ENCODE measurements at places on chromosomes 1 and 21.

GRCh38 chr21:44574457-44575306, 1.2 kb downstream of the KRTAP10-4 start:
- DNase-seq = no peak

GRCh38 chr1:233113009-233113879, 162.8 kb downstream of the NTPCR start:
- peak; percentile 98 for DNase-seq

GRCh38 chr21:32198384-32198783, 80.5 kb downstream of the MIS18A start:
- DNase-seq = no peak

GRCh38 chr1:26723013-26723991, 27.5 kb downstream of the ARID1A start:
- DNase-seq = peak; percentile 70

DNA sequence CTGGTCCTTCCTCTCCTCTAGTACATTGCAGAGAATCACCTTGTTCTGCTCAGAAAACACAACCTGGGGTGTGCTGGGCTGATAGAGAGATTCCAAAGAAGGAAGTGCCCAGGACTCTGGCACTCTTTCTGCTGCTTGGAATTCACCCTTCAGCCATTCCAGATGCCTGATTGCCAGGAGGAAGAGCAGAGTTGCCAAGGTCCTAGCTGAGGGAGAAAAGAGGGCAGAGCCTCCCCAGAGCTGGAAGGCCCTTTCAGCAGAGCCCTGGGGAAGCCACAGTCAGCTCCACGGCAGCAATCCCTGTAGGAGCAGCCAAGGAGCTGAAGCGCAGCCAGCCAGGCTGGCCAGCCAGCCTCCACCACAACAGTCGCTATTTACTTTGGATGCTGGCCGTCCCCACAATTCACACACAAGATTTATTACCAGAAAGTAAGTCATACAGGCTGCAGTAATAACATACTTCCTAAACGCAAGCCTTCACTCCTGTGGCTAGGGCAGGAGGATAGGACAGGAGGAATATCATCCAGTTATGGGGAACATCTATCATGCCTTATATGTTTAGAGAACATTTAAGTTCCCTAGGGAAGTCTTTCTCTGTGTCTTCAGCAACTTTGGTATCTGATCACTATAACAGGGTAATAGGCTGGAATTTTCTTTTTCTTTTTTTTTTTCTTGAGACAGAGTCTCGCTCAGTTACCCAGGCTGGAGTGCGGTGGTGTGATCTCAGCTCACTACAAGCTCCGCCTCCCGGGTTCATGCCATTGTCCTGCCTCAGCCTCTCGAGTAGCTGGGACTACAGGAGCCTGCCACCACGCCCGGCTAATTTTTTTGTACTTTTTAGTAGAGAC, 36.6 kb upstream of the SLC44A3 start:
- no peak for DNase-seq

DNA sequence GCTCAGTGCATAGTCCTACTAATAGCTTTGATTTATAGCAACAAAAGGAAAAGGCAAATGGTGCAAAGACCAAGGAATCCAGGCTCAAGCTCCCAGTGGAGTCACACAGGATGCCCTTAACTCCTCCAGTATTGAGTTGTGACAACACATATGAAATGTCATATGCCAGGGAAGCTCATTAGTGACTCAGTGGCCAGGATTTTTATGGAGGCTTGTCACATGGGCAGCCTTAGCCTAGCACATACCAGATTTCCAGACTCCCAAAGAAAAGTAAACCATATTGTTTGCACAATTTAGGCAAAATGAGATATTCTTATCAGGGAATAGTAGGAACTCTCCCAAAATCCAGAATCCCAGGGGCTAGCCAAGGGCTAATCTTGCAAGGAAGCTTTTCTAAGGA, 129.2 kb downstream of the MAGI3 start:
- DNase-seq = no peak

GRCh38 chr1:208179961-208180409, 64.2 kb downstream of the PLXNA2 start:
- DNase-seq = no peak

DNA sequence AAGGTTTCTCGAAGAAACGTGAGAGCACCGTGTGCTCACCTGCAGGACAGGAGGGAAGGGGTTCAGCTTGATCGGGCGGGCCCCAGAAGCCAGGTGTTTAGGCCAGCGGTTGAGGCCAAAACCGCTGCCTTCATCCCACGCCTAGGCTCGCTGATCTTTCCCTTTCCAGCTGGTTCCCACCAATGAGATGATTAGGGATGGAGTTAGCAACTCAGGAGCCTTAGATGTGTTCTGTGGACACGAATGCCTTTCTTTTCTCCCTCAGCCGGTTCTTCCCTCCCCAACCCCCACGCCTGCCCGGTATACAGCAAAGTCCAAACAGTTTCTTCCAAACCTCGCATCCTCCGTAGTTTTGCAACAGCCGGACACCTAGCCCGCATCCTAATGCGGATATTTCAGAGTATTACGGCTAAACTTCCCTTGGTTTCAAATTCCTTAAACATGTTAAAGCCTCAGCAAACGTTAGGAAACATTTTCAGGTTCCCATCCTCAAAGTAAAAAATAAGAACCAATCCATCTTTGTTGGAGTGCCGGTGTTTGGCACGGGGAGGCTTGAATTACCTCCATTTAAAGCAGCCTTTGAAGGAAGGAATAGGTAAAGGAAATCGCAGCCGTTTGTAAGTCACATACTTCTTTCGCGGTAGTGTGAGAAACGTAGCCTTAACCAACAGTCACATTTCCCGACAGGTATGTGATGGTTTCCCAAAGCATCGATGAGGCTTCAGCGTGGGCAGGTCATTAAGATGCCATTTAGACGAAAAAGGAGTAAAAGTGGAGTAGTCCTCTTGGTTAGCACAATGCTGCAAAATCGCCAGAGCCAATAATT, 1.1 kb downstream of the LRRC8C start:
- DNase-seq = no peak

GRCh38 chr1:6891781-6892579, 106.7 kb downstream of the CAMTA1 start:
- no peak for DNase-seq

- no peak for DNase-seq
These were observed 6.8 kb upstream of the INAVA start for GRCh38 chr1:200887772-200888348.

DNA sequence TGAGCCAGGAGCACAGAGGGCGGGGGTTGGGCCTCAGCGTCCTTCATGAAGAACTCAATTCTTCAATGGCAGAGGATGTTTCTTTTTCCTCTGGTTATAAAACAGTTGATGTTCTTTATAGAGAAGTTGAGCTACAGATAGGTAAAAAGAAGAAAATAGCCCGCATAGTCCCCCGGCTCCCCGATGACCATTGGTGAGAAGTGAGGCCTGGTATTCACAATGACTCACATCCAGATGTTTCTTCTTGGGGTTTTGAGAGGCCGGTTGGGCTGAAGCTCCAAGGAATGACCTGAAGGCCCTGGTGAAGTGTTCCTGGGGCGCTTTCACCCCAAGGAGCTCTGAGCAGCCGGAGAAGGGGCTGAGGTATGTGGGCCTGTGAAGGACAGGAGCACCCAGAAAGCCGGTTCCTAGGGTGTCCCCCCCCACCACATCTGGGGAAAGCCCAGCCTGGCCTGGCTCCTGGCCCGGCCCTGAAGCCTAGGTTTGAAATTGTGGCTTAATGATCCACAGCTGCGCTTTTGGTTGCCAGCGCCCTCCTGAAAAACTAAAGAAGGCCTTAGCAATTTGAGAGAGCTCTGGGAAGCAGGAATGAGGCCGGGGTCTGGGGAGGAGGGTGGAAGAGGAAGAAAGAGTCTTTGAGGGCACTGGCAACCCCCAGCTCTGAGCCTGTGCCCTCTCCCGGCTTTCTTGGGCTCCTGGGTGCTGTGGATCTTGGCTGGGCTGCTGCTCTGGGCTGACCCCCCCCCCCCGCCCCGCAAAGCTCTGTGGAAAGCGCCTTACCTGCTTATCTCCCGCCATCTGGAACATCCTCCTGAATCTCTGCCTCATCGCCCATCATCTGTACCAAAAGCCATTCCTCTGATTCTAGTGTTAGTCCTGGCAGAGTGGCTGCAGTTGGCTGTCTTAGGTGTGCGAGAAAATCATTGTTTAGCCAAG, 444.7 kb downstream of the CAMTA1 start:
- DNase-seq = no peak

DNA sequence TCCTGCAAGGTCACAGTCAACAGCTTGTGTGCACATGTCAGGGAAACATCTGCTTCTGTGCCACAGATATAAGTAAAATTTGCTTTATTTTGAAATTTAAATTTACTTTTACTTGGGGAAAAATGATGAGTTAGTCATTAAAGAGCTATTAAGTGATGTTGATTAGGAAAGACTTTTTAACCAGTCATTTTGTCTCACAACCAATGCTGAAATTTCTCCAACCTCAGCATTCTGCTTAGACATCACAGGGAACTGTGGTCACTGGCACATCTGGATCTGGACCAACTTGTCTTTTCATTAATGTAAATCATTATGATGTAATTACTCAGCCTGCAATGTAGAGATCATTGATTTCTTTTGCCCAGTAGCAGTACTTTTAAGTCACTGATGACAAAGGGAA, 301.0 kb downstream of the TTLL7 start:
- no peak for DNase-seq

DNA sequence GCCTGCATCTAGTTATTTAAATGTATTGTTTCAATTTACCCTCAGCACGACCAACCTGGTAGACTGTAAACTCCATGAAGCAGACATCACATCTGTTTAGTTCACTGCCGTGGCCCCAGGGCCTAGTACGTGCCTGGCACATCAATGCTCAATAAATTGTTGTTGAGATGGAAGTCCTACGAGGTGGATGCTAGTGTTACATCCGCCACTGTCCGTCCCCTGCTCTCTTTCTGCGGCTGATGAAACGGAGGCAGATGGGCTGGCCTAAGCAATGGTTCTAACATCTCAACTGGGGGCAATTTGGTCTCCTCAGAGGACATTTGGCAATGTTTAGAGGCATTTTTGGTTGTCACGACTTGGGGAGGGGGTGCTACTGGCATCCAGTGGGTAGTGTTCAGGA, 121.4 kb upstream of the IGSF21 start:
- DNase-seq = no peak

DNA sequence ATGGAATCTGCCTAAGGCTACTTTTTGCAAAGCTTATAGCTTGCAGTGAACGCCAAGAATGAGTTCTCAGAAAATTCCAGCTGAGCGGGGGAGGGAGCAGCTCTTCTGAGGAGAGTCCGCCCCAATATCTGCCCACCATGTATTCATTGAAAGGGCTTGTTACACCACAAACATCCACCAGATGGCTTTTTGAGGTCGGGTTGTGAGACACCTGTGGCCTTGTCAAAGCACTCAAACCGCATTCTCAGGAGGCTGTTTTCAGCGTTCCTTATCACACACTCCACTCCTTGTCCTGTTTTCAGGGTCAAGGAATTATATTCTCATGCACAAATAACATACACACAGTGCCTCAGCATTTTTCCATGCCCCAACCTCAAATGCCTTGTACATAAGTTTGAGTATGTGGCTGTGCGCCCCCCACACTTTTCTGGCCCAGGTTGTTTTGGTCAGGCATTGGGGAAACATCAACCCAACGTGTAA, 3.9 kb upstream of the C4BPB start:
- peak; percentile 5 for DNase-seq

DNA sequence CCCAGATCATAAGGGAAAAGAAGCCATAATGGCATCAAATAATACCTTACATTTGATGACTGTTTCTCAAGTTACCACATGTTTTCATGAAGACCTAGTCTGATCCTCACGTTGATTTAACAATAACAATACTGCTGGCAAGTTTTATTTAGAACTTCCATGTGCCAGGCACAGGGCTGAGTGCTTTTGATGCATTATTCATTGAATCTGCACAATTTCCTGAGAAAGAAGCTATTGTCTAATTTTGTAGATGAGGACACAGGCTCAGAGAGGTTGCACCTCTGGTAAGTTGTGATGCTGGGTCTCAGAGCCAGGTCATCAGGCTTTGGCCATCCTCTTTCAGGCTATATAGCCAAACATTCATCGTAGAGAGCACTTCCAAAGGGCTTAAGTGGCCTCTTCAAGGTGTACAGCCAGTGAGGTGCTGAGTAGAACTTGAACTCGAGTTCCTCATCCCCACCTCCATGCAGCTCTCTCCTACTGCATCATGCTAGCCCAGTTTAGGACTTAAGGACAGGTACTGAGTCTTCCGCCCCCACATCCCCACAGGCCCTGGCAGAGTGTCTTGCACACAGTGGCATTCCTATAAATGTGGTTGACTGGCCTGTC, 8.3 kb upstream of the PEF1 start:
- no peak for DNase-seq

DNA sequence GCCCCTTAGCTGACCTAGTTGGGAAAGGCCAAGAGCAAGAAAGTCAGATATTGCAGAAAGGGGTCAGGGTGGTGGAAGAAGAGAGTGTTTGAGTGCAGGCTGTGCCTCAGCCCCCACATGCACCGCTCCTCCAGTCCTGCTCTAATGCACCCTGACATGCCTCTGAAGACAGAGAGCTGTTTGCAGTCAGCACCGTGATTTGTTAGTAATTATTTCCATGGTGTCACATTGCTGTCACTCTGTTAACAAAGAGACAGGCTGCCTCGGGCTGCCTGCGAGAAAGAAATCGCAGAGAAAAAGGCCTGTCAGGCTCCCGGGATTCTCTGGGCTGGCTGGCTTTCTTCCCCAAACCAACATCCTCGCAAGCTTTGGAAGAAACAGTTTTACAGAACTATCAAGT, 58.3 kb downstream of the ERI3 start:
- no peak for DNase-seq

GRCh38 chr1:200139661-200140250, 112.2 kb downstream of the NR5A2 start:
- peak; percentile 12 for DNase-seq

DNA sequence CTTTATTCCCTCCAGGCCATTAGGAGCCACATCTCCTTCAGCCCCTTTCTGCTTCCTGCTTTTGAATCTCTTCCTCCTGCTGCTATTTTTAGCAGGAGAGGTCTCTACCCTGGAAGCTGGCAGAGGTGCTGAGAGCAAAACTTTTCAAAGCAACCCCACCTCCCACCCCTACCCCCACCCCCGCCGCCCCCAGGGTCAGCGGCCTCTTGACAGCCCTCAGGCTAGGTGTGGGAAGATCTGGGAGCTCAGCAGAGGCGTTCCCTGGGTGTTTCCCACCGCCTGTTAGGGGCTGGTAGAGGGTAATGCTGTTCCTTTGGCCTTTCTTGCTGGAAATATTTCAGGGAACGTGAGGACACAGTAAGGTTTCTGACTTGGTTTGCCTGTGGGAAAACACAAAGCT, 112.5 kb upstream of the CACHD1 start:
- DNase-seq = no peak

- no peak for DNase-seq
These were observed 280.5 kb downstream of the RRAGC start for GRCh38 chr1:38579056-38579455.
